GM12891 (cell line): ENCODE measurements at places on chromosomes 2 and 18.

- no peak for DNase-seq
Measured at GRCh38 chr2:182977463-182977862, 60.8 kb downstream of the NCKAP1 start.

- DNase-seq: no peak
Measured at GRCh38 chr18:56221195-56222065, 417.0 kb downstream of the TXNL1 start.

DNA sequence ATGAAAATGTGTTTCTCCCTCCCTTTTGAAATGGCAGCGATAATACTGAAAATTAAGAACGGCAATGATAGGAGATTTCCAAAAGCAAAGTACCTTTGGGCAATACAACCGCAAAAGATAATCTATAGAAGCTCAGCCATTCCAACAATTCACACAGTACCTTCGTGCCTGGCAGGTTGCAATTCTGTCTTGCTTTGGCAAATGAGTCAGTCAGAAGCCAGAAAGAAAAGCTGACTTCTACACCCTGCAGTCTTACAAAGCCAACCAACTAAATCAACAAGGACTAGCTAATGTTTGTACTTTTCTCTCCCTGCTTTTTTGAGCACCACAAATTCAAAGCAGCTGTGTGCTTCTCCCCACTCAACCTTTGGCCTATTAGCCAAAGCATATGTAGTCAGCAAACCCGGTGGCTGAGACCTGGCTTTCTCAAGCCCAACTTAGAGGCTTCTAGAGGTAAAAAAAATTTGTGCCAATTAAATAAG, 25.7 kb upstream of the ID2 start:
- DNase-seq: no peak

DNA sequence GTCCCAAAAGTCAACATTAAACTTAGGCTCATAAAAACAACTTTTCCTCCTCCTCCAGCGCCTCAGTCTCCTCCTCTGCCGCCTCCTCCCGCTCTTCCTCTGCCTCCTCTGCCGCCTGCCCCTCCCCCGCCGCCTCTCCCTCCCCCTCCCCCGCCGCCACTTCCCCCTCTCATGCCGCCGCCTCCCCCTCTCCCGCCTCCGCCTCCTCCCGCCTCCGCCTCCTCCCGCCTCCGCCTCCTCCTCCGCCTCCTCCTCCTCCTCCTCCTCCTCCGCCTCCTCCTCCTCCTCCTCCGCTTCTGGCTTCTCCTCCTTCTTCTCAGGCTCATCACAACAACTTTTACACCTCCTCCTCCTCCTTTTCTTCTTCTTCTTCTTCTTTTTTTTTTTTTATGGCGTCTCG, 599.9 kb downstream of the TMEM182 start:
- no peak for DNase-seq

DNA sequence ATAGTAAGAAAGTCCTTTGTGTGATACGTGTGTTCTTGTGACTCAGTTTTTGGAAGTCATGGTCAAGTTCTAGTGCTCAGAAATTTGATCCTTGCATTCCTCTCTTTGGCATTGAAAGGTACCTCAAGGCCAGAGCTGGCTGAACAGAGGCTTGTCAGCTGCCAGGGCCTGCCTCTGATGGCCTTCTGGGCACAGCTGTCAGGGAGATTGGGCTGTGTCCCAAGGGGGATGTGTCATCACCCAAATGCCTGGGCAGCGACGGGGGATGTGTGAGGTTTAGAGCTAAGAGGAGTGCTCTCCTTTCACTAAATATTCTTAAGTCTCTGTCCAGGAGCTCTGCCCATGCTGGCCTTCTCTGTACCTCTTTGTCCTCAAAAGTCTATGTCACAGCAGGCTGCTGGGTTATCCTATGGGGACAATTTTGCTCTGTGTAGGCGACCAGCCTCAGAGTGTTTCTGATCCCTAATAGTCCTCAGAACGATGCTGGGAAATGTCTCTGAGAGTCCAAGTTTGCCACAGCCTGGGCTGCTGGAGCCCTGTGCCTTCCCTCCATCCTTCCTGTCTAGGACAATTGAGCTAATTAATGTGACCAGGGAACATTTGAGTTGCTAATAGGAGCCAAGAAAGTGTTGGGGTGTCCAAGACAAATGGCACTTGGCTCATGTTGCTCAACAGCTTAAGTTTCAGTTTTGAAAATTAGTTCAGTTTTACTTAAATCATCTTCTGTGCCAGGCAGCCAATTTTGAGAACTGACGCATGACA, 115.4 kb upstream of the ZNF521 start:
- DNase-seq: no peak
